Osteoblast (primary cell): ENCODE measurements at places on chromosomes 5 and 9. TPM values are rescaled to one million over a fixed set of nuclear protein-coding genes. Genes with fewer than 3 reads are reported as not detected.

The SPATA9 gene
- total RNA-seq = 0.36 and 1.2 TPM in 2 replicates

The FOXD4L4 gene
- under 0.01 TPM in 2 replicates for total RNA-seq

The CTSV gene
- total RNA-seq = 0.29 and 0.36 TPM in 2 replicates

The MYO10 gene
- total RNA-seq = 40.9 and 43.6 TPM in 2 replicates

The TMEM252 gene
- not detected in 2 replicates for total RNA-seq

The SPACA9 gene
- 3.6 and 4.4 TPM in 2 replicates for total RNA-seq

The ERCC8 gene
- 20.0 and 23.2 TPM in 2 replicates for total RNA-seq

- peak; percentile 91 for DNase-seq
Measured at GRCh38 chr5:102865510-102866236, 110.6 kb downstream of the PAM start.

GRCh38 chr9:88692827-88693226 is 157.8 kb downstream of the NXNL2 start:
- DNase-seq = no peak

DNA sequence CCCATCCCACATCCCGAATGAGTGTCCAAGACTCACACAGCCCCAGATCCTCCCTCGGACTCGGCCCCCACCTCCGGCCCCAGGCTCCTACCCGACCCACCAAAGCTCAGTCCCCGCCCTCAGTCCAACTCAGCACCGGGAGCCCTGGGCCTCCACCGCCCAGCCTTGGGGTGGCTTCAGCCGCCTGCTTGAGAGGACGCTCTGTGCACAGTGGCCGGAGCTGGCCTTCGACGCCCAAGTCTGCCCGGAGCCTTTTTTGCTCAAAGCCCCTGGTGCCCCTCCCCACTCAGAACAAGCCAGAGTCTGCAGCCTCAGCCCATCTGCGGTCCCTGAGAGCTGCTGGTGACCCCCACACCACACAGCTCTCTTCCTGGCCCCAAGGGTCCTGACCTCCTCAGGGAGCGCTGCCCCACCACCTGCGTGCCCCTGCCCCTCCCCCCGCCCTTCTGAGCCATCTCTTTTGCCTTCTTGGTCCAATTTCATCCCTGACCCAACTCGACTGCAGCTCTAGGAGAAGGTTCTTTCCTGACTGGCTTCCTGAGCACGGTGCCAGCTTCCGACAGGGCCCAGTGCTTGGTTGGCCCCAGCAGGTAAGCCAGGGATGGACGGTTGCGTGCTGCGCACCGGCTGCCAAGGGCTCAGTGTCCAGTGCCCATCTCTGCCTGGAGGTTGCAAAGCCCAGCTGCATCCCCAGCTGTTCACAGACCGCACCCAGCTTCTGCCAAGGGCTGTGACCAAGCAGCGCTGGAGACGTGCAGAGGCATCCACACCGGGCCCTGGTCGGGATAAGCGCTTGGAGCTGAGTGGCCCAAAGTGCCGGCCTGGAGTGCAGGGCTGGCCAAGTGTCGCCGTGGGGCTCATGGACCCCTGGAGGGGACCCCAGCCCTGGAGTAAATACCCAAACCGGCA is 27.7 kb upstream of the NSMF start:
- DNase-seq = peak; percentile 76

DNA sequence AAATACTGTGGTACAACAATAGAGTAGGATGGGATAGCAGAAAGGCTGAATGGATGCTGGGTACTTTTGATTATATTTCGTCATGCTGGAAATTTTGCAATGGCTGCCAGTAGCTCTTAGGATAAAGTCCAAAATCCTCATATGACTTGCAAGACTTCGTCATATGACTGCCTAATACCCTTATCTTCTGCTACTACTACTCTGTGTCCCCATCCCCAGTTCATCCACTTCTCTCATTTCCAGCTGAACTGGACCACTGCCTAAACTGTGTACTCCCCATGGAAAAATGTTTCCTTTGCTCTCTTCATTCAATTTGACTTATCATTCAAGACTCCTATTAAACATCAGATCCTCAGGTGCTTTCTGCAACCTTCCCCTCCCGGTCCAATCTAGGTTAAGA is 212.9 kb downstream of the BRINP1 start:
- DNase-seq = no peak

DNA sequence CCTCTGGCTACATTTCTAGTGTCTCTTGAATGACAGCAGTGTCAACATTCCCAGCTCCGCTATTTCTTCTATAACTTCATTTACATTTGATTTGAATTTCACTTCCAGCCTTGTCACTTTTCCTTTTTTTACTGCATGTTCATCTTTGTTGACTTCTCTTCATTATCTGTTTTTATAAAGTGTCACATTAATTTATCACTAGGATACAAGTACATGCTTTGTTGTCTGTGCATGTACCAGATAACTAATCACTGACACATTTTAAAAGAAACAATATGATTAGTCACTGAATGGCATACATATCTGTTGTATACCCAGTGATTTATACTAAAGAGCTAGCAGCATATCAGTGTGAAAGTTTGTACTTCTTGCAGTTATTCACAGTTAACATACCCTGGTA is 29.1 kb downstream of the ARSK start:
- no peak for DNase-seq

- no peak for DNase-seq
Measured at GRCh38 chr5:63211448-63212132, 633.0 kb downstream of the LRRC70 start.

DNA sequence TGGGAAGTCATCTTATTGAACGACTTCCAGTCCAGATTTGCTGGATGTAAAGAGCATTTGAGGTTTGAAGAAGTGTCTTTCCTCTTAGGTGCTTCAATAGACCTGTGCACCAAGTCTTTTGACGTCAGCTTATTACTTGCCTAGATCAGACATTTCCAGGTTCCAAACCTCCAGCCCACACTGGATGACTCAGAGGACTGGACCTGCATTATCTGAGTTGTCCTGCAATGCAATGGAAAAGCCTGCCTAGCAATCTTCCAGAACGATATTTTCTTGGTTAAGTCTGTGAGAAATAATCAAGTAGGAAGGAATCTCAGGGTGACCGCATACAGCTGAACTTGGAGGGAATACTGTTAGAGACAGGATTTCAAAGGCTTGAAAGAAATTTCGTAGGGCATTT is 147.2 kb upstream of the MOCS2 start:
- DNase-seq = no peak
